ENCODE measurements at places on chromosomes 6 and 20.

DNA sequence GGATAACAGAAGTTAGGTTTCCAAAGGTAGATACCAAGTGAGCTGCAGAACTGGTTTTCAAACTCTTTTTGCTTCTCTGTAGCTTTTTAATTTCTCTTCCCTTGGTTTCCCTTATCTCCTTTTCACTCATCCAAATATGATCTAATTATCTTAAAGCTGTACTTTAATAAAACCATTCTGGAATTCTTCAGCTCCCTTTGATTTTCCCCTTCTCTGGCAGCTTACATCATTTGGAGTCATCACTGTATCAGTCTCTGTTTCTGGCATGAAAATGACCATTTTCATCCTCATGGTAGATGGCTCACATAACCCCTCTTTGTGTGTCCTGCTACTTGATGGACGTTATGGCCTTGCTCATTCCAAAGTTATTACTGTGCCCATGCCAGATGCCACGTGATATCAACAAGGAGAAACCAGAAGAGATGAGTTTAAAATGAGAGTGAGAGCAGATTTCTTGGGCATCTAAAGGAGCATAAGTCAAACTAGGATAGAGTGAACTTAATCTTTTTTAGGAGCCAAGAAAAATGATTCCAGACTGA, 620.2 kb downstream of the QKI start:
- no peak for DNase-seq

DNA sequence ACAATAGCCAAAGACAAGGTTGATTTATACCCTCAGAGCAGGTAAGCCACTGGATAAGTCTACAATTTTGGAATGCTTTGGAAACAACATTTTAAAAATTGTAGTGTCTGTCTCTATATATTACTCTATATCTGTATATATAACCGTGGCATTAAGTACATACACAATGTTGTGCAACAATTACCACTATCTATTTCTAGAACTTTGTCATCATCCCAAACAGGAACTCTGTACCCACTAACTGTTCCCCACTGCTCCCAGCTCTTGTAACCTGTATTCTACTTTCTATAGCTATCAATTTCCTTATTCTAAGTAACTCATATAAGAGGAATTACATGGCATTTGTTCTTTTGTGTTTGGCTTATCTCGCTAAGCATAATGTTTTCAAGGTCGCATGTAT, 78.2 kb upstream of the ASCC3 start:
- DNase-seq = no peak

DNA sequence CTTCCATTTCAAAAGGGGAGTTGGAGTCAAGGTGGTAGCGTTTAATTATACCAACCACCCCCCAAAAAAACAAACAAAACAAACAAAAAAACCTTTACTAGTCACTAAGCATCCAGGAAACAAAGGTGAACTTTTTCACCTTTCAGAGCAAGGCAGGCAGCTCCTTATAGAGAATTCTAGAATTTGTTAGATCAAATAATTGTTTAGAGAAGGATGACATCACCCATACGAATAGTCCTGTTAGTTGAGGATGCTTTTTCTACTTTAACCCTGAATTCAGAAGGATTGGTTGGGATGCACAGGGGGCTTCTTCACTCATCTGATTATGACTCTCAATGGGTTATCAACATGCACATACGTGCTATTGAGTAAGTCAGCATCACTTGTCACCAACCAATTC, 44.3 kb downstream of the GNAS start:
- peak; percentile 36 for DNase-seq

DNA sequence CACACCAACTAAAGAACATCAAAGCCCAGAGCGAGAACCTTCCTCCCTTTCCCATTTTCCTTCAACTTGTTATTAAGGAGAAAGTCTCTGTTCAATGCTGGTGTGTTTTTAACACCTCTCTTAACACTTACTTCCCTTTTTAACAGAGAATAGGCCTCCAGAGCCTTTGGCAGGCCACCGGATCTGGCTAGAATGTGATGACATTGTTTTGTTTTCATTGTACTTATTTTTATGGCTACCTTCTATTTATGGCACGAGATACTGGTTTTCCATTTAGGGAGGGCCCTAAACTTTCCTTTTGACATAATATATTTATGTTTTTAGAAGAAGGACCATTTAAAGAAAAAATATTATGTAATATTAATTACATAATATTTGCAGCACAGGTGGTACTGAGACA, 21.6 kb downstream of the TCF15 start:
- no peak for DNase-seq

DNA sequence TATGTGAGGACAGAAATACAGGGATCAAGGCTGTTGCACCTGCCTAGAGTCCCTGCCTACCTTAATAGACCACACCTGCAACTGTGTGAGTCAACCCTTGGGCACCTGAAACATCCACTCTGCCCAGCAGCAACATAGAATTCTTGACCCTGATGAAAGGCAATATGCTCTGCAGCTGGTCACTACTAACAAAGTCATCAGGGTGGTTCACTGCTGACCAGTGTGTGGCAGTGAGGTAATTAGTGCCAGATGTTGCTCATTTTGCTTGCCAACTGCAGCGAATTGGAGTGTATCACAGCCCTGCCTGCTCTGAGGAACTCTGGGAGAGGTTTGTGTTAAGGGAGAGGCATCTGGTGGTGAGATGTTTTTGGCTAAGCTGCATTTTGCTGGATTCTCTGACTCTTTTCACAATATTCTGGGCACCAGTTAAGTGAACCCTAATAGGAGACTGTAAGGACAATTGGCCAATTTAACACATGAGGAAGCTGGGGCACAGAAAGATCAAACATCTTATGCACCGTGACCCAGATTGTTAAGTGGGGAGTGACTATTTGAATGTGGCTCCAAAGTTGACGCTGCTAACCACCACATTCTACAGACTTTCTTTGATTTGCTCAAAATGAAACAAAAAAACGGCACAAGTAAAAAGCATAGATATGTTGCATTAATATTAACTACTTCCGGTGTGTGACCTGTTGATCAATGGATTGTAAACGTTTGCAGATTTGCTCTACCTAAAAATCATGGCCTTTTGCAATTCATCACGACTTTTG, 61.9 kb upstream of the OPRM1 start:
- DNase-seq = peak; percentile 73

DNA sequence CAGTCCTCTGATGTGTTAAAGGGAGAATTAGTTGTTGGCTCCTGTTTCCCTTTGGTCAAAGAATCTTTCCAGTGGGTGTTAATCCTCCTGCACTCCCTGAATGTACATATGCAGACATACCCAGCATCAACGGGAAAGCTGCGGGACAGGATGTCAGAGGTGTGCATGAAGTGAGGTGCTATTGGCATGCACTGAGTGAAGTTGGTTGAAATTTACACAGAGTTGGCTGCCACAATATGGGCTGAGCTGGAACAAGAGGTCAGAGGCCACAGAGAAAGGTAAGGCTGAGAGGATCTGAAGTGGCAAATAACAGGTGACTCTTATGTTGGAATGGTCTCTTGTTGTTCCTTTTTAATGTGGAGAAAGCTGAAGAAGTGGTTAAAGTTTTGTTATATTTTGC, 82.7 kb upstream of the AKIRIN2 start:
- no peak for DNase-seq

DNA sequence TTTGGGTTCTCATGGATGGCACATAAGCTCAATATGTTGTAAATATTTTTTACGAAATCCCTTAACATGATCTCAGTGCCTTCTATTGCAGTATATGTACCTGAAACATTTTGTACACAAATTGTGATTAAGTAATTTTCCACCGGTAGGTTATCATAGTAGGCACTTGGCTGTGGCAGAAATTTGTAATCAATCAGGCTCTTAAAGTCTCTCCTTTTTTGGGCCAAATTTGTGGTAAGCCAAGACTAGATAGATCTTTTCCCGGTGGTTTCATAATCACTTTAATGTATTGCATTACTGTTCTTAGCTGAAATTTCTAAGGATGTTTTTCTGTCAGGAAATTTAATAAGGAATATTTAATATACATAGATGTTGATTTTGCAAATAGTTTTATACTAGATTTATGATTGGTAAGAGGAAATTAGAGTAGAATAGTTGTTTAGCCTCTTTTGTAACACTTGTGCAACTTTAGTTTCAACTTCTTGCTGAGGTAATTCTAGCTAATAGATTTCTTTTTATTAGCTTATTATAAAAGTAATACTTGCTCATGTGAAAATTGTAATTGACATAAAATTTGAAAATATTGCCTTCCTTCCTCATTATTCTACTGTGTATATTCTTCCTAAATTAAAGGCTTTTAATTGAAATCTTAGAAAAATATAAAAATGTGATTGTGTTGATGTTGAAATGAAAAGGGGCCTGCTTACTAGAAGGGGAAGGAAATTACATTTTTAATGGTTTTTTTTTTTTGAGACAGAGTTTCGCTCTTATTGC, 3.2 kb downstream of the PCMT1 start:
- peak; percentile 30 for DNase-seq

DNA sequence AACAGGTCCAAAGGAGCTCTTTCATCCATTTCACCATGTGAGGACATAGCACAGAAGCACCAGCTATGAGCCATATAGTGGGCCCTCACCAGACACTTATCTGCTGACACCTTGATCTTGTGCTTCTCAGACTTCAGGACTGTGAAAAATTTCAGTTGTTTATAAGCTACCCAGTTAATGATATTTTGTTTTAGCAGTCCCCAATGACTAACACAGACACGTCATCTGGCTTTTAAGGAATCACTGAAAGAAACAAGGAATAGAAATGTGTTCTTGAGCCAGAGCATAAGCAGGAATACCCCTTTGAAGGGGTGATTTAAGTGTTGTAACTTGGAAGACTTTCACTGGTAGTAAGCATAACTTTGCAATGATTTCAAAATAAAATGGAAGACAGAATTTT, 214.7 kb upstream of the PTCHD4 start:
- peak; percentile 0 for DNase-seq

DNA sequence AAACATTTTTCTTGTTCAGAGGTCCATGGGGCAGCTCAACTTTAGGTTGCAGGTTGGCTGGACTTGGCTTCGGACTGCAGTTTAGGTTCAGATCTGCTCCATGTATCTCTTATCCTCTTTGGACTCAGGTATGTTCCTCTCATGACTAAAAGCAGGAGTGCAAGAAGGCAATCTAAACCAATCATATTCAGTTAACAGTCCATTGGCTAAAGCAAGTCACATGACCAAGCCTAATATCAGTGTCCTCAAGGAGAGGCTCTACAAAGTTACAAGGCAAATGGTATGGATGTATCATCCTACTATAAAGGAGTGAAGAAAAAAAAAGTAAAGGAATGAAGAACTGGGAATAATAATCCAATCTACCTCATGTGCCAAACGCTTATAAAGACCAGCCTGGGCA, 2.5 kb upstream of the ACTR5 start:
- DNase-seq = no peak

- DNase-seq = no peak
Observed at GRCh38 chr20:11084508-11084907, 410.7 kb upstream of the JAG1 start.

DNA sequence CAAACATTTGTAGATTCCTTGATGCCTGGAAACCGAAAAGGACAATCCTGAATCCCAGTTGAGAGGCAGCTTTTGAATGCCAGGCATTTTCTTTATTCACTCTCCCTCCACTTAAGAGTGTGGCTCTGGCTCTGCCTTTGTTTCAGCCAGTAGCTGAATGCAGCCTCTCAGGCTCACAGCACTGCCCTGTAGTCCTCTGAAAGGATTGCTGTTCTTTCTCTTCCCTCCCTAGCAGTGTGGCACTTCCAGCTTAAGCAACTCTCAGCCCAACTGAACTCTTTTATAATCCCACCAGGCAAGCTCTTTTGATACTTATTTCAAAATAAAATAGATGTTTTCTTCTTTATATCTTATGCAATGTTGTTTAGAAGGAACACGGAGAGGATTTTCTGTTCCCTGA, 415.6 kb downstream of the GJA1 start:
- DNase-seq = peak; percentile 35

DNA sequence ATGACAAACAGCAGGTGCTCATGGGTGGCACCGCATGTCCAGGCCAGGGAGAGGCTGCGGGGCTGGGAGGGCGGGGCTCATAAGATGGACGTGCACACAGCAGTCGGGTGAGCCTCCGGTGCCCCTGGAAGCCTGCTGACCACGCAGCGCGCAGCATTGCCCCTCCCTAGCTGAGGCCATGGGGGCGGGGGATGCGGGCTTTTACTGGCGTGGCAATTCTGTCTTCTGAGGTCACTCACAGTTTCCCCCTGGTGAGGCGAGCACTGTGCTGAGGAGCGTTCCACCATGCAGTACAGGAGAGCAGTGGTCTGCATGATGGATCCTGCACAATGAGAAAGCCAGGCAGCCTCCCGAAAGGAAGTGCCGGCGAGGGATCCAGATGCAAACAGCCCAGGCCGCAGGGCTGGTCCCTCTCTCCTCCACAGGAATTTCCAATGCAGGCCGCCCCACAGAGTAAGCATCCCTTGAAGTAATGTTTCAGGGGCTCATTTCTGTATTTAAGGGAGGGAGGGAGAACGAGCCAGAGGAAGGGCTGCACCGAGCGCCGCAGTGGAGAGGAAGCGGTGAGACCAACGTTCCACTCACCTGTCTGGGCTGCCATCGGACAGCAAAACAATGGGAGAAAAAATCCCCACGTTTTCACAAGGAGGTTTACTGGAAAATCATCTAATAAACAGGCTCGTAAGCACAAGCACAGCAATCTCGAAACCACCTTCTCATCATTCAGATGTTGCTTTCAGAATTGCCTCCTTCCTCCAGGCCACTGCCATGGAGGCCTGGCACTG, 56.0 kb downstream of the IRF4 start:
- no peak for DNase-seq

DNA sequence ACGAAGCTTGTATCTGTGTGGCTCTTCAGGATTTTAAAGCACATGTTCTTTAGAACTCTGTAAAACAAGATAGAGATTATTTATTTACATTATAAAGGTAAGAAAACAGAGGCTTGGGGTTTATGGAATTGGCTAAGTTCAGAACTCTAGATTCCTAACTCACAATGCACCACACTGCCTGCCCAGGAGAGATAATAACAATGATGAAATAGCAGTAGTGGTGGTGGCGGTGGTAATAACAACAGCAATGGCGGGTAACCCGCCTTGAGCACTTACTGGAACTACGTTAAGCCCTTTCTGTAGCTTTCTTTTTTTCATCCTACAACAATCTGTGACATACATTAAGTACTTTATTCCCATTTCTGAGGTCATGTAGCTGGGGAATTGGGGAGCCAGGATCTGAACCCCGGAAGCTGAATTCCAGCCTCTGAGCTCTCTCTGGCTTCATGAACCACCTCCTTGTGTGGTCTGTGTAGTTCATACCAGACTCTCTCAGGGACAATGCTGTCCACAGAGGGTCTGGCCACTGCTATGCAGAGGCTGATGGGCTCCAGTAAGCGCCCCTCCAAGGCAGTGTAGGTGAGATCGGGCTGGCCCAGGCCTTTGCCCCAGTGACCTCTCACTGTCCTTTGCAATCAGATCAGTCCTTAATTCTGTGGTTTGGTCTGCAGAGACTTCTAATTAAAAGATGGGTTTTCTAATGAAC, 260.9 kb downstream of the SLC24A3 start:
- DNase-seq = no peak

DNA sequence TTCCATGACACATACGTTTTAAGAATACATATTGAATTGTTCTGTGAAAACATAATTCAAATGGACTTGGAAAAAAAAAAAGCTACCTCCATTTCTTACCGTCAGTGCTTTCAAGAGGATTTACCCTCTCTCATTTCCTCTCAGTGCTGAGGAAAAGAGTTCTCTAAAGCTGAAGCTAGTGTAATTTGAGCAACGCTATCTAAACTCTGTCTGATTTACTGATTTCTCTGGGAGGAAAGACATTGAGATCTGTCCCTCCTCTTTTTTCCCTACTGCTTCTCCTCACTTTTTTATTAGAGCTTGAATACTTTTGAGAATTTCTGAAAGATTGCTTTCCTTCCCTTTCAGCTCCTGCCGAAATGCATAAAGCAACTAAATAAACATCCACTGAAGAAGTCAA, 41.2 kb upstream of the GRIK2 start:
- no peak for DNase-seq

- peak; percentile 66 for DNase-seq
Observed at GRCh38 chr6:137647762-137648447, 153.7 kb upstream of the OLIG3 start.

Data from GM23248 (cell line).